ENCODE measurements at places on chromosomes 6 and 20.

- no peak for DNase-seq
Observed at GRCh38 chr6:129575378-129576118, 134.4 kb downstream of the ARHGAP18 start.

DNA sequence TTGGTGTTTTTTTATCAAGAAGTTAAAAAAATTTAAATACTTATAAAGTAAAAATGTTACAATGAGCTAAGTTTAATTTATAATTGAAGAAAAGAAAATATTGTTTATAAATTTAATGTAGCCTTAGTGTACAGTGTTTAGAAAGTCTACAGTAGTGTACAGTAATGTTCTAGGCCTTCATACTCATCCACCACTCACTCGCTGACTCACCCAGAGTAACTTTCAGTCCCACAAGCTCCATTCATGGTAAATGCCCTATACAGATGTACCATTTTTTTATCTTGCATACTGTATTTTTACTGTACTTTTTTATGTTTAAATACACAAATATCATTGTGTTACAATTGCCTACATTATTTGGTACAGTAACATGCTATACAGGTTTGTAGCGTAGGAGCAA is 26.0 kb downstream of the HTR1E start:
- no peak for DNase-seq

DNA sequence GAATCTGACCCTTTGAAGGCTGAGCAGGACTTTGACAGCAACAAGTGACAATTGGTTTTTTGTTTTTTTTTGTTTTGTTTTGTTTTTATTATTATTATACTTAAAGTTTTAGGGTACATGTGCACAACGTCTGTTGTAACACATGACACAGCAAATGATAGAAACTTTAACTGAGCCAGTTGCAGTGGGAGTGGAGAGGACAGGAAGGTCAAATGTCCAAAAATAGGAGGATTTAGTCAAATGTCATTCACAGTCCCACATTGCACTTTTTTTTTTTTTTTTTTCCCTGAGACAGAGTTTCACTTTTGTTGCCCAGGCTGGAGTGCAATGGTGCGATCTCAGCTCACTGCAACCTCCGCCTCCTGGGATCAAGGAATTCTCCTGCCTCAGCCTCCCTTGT is 223.0 kb downstream of the HIVEP2 start:
- no peak for DNase-seq

DNA sequence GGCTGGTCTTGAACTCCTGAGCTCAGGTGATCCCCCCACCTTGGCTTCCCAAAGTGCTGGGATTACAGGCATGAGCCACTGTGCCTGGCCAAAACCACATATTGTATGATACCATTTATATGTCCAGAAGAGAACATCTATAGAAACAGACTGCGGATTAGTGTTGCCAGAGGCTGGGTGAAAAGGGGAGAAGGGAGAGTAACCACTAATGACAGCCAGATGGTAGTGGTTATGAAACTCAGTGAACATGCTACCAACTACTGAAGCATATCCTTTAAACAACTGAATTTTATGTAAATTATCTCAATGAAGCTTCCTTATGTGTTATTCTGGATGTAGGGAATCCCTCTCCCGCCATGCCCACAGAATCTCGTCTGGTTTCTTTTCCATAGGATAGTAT is 15.7 kb downstream of the SLC23A2 start:
- DNase-seq, result no peak

GRCh38 chr6:34667481-34668238 is 28.9 kb downstream of the ILRUN start:
- no peak for DNase-seq

- DNase-seq, result no peak
Observed at GRCh38 chr6:85684809-85685171, 42.1 kb upstream of the SYNCRIP start.

- DNase-seq, result no peak
Observed at GRCh38 chr20:1568163-1568490, 10.6 kb upstream of the SIRPD start.

DNA sequence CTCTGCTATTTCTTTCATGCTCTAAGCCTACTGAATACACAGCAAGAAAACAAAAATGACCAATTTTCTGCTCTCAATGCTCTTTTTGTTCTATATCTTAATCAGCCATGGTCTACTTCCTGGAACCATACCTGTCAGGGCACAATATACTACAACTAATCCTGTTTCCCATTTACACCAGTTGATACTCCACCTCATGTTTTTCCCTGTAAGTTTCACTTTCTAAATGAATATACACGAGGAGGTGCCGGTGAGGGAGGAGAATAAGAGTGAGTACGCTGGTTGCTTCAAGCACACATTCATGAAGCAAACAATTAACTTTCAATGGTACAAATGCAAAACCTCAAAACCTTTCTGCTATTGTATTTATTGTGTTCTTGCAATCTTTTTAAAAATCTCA is 443.1 kb upstream of the ID4 start:
- no peak for DNase-seq

- DNase-seq, result no peak
Observed at GRCh38 chr20:63006540-63007359, at the start of gene BHLHE23. TSS of gene BHLHE23 (minus strand) at chr20:63006964. CDS start at chr20:63006774, 190 bp downstream.

DNA sequence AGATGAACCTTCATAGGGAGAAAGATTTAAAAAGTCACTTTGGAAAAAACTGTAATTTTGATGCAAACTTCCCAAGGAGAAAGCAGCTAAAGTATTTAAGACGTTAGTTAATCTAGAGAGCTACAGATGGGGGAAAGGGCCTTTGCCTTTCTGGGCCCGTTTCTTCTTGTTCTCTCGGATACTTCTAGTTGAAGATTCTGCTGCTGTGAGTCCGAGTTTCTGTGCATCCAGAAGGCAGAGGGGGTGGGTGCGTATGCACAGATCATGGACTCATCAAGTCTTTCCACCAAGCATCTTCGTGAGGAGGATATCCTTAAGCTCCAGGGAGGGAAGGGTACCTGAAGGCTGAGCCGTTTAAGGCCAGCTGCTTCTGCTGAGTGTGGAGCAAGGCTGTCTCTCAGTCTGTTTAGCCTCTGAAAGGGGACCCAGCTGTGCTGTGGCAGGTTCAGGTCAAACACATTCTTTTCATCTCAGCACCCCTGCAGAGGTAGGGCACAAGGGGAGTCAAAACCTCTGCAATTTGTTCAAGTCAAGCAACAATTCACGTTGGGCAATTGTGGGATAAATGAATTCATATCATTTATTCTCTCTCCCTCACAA is 4.3 kb downstream of the LAMP5 start:
- DNase-seq, result no peak

DNA sequence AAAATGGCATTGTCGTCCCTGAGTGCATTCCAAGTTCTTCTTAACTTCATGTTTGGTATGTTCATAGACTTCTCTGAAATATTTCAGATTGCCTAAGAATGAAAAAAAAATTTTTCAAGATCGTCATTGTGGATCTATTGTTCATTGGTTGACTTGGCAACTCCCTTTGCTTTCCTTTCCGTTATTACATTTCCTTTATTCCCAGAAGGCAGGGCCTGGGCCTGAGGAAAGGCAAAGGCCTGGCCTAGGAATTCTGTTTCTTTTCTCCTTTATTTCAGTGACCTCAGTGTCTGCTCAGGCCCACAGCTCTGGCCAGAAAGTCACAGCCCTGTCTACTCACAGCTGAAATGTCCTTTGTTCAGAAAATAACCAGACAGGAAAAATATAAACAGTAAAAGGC is 401.6 kb upstream of the PLCB4 start:
- DNase-seq, result no peak

DNA sequence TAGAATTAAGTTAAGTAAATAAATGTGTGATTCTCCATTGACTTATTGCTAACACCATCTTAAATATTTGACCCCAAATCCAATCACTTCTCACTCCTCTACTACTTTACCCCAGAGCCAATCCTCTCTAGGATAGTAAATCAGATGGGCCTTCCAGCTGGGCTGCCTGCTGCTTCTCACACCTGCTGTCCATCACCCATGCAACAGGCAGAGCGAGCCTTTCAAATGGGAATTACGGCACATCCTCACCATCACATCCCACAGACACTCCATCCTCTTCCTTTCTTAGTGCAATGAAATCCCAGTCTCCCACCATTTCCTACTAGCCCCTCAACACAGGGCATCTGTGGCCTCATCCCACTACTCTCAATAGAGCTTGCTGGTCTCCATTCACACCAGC is 34.0 kb downstream of the HLA-F start:
- DNase-seq, result no peak

DNA sequence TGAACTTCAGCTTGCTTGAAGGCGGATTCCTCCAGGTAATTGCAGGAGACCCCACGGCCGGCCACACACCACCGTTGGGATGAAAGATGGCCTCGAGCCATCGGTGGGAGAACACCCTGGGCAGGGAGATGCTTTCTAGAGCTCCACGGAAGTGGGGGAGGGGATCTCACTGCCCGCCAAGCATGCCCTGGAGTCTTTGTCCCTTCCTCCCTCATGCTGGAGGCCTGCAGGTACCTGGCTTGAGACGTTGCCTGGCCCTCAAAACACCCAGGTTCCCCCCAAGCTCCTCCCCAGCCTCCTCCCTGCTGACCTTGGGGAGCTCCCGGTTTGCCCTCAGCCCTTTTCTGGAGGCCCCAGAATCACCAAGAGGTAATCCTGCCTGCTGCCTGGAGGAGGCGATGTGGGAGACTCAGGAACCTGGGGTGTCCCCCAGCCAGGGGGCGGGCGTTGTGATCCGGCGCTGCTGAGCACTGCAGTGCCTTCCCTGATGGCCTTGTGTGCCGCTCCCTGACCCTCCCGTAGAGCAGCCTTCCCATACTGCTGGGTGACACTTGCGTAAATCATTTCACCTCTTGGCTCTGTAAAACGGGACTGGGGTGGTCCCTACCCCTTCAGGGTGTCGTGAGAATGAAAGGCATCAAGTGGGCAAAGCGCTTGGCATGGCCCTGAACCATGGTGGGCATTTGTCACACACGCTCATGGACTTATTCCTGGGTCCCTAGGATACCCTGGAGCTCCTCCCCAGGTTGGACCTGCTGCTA is 91.4 kb downstream of the CEBPB start:
- DNase-seq, result peak; percentile 36

- no peak for DNase-seq
Observed at GRCh38 chr6:83365931-83366330, 64.9 kb downstream of the ME1 start.

DNA sequence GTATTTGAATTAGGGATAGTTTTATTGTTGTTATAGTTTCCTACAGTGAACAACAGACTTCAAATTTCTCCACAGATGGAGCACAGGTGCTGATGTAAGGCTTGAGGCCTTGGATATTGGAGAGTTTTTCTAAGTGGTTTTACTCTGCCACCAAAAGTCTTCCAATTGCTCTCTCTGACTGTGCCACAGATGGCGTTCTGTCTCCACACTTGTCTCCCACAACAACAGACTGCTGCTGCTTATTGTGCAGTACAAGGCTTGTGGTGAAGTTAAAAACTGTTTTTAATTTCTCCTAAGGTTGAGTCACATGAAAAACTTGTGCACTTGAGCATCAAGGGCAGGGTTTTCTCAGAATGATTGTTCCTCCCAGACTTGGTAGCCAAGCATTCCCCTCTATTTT is 460.9 kb upstream of the KHDRBS2 start:
- DNase-seq, result no peak

DNA sequence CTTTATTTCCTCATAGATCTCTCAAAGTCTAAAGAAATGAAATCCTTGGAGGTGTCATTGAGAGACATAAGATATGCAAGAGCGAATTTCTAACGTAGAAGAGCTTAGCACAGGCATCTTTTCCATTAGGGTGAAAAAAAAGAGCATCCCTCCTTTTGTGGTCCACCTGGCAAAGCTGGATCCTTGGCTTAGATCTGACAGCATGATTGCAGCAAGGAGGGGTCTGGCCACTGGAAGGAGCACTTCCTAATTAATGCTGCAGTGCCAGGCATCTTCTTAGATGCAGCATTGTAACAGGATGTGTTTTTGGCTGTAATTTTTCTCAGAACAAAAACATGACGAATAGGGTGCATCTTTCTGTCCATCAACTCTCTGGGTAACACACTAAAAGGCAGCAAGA is 60.1 kb upstream of the TFAP2D start:
- DNase-seq, result no peak

- DNase-seq, result no peak
Observed at GRCh38 chr6:166691199-166691598, 64.1 kb upstream of the RPS6KA2 start.

- DNase-seq, result no peak
Observed at GRCh38 chr20:20014659-20015058, 2.5 kb upstream of the NAA20 start.

GRCh38 chr6:73956305-73956704 is 260.3 kb downstream of the CD109 start:
- no peak for DNase-seq

GRCh38 chr6:71577766-71578165 is 289.2 kb downstream of the OGFRL1 start:
- no peak for DNase-seq

DNA sequence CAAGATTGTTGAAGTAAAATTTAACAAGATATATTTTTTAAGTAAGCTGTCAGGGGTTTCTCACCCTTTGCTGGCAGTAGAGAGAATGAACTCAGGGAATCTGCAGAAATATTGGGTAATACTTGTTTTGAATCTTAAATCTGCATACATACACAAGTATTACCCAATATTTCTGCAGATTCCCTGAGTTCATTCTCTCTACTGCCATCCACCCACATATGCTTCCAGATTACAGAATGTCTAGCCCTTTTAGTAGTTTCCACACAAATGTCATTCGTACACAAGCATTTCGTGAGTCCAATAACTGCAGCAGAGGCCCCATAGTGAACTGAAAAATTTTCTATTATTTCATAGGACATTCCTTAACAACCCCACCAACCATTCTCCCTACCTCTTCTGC is 69.6 kb upstream of the TNFRSF21 start:
- no peak for DNase-seq

DNA sequence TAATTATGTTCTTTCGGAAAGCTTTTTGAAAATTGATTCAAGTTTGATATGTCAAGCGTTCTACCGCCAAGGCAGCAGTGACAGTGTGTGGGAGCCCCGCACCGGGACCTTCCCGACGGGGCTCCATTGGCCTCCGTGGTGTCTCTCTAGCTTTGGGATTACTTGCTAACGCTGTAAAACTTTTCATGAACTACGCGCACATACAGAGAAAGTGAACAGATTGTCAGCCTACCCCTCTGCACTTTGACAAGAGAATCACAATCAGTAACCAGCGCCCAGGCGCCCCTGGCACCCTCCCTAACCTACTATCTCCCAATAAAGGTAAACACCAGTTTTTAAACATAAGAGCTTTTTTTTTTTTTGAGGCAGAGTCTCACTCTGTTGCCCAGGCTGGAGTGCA is 274.8 kb downstream of the CDH4 start:
- DNase-seq, result no peak

DNA sequence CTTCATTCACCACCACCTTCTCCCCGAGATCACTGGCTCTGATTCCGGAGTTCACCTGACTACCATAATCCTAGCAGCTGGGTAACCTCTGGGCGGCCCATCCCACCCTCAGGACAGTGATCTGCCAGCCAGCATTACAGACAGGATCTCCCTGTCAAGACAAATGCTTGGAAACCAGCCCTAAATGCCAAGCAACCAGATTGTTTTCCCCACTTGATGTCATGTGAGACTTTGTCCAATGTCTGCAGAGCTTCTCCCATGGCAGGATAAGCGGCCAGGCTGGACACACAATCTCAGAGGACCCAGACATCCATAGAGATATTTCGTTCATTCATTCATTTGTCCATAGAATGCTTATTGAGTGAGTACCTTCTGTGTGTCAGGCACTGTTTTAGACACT is 32.5 kb downstream of the PDYN start:
- no peak for DNase-seq
